SW 1271 (cell line): ENCODE measurements at places on chromosomes 4 and X.

DNA sequence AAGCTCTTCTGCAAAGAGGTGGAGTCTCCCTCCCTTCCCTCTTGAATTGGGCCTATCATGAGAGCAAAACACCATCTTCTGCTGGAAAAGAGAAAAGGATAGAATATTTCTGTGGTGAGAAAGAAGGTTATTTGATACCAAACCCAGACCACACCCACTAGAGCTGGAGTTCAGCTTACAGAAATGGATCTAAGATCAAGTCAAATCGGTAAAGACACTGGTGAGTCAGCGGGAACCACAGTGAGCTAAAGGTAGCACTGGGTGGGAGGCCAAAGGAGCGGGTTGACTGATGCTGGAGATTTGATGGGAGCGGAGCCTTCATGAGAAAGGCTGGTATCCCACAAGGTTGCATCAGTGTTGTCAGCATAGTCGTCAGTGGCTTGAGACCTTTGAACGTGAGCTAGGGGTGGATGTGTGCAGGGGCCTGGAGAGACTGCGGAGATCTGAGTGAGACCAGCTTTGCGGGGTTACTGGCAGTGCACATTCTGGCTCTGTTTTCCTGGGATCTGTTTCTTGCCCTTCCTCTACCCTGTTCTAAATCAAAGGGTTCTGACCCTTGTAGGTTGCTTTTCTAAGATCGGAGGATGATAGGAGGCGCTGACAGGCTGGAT, 106.4 kb upstream of the SCOC start:
- DNase-seq = no peak

DNA sequence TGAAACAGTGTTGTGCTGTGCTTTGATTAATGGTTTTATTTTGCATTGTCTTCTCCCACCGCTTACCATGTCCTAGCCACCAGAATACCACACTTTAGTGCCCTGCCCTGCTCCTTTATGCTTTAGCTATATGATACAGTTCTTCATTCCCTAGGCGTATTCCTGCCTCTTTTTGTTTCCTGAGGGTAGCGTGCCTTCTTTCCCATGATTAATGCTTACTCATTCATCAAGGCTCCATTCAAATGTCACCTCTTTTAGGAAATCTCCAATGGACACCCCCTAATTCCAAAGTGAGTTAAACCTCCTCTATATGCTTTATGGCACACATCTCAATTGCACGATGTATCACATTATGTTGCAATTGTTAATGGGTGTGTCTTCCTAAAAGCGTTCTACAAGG, 46.3 kb downstream of the SPANXD start:
- DNase-seq = no peak

- no peak for DNase-seq
These were observed 138.4 kb downstream of the LDB2 start for GRCh38 chr4:16759931-16760582.

DNA sequence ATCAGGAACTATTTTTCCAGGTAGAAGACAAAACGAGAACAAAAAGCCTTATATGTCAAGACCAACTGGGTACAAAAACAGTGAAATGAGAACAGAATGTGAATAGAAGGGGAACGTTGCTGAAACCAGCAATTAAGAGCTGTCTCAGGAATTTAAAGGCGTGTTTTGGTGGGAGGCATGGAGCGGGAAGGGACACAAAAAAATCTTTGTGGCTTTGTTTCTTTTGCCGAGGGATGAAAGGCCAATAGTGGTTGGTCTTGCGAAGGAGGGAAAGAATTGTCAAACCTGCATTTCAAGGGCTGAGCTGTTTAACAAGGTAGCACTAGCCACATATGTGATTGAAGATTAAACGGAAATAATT, 103.8 kb downstream of the USP46 start:
- DNase-seq = no peak

DNA sequence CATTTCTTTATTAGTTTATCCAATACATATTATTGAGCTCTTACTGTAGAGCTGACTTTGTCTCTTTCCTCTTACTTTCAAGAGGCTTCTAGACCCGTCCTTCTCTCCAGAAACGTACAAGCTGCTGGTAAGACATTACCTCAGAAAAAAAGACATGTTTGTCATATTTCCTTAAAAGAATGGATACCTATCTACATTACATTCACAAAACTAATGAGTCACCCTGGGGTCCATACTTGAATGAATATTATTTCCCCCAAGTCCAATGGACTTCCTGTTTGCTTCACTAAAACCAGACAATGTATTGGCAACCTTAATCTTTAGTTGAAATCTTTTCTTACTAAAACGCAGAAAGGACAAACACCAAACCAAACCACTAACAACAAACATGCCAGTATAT, 176.5 kb upstream of the CLNK start:
- no peak for DNase-seq

DNA sequence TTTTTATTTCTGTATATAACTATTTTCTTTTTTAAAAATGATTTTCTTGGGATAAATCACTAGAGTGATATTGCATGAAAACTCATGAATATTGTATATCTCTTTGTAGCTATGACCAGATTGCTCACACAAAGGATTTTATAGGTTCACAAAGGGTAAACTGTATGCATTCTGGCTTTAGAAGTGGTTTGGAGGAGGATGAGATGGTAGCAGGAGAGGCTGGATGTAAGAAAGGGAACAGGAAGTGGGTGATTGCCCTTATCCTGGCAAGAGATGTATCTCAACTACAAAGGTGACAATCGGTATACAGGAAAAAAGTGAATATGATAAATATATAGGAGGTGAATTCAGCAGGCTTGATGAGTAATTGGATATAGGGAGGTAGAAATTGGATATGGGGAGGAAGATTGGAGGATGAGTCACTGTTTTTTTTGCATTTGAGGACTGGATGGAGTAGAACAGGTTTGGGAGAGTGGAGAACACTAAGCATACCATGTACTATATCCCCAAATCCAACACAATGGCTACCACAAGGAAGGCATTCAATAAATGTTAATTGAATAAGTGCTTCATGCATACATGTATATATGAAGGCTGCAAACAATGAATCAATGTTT, 9.9 kb downstream of the FGG start:
- DNase-seq = no peak
